ENCODE measurements at places on chromosomes 12 and 14. TPM values are rescaled to one million over a fixed set of nuclear protein-coding genes. Genes with fewer than 3 reads are reported as not detected.

DNA sequence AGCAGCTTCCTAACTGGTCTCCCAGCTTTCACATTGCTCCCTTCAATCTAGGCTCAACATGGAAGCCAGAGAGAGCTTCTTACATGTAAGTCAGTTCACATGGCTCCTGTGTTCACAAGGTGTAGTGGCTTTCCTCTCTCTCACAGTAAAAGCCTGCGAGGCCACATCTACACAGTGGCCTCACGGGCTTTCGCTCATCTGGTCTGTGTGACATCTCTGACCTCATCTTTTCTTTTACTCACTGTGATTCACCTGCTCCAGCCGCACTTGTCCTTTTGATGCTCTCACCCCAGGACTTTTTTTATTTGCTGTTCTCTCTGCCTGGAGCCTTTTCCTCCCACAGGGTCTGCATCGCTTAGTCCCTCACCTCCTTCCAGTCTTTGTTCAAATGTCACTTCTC is 122.1 kb downstream of the SLC5A8 start:
- no peak for DNase-seq

The KERA gene
- total RNA-seq, result not detected

- no peak for DNase-seq
Measured at GRCh38 chr12:114011711-114012110, 45.6 kb upstream of the RBM19 start.

The BTBD7 gene
- total RNA-seq, result 38.0 TPM

The TMEM119 gene
- 0.72 TPM for total RNA-seq

The CLEC2A gene
- total RNA-seq, result not detected

DNA sequence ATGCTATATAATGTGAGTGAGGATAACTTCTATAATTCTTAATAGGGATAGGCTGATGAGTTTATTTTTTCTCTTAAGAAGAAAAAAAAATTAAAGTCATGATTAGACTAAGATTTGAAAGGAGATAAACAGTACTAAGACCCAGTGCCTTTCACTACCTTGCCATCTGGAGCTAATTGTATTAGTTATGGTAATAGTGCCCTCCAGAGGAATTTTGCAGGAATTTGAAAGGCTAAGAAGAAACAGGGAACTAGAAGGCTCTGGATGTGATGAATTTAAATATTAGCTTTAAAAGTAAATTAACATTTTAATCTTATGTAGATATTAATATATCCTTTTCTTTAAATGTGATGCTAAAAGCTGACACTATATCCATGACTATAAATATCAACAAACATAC is 36.6 kb upstream of the PIK3C2G start:
- no peak for DNase-seq

The DHRS4L2 gene
- total RNA-seq, result 17.1 TPM

DNA sequence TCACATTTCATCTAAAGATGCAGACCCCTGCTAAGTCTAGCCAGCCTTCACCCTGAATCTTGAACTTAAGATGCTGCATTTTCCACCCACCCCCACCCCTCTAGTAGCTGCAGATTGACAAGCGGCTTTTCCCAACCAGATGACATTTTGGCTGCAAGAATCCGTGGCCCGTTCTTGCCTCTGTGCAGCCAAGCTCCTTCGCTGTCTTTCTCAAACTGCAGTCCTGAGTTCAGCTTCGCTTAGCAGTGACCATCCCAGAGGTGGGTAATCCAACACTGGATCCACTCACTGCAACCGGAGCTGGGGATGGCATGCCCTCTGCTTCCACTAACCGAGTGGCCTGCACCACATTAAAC is 765 bp upstream of the NFYB start:
- no peak for DNase-seq

DNA sequence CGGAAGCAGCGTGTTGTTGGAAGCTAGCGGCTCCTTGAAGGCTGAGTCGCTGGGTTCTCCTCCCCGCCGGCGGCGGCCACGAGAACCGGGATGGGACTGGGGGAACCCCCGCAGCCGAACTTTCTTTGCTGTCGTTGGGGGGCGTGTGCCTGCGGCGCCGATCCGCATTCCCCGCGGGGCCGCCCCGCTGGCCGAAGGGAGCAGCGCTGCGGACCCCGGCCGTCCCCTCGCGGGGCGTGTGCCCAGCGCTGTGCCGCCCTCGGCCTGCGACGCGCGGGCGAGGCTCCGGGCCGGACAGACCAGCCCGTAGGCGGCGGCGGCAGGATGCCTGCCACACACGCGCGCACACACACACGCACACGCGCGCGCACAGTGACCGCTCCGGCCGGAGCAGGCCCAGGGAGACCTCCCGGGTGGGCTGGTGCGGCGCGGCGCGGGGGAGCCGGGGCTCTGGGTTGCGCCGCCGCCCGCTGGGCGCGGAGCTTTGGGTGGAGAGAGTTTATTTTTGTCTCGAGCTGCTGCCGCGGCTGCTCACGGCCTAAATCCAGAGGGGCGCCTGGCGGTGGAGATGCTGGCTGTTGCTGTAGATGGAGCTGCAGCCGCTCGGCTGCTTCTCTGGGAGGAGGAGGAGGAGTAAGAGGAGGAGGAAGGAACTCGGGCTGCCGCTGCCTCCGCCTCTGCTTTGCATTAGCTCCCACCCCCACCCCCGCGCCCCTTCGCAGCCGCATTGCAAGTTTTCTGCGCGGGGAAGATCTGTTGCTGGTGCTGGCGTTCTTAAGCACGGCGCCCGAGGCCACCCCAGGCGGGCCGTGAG is at the start of gene SAMD4A:
Gene SAMD4A, plus strand, starts transcription at position 719 of the 814 bp plus-strand sequence. CDS start 789 bp downstream, outside the sequence.
- DNase-seq, result peak; percentile 53

- no peak for DNase-seq
Measured at GRCh38 chr14:55120571-55121495, 8.2 kb upstream of the LGALS3 start.

DNA sequence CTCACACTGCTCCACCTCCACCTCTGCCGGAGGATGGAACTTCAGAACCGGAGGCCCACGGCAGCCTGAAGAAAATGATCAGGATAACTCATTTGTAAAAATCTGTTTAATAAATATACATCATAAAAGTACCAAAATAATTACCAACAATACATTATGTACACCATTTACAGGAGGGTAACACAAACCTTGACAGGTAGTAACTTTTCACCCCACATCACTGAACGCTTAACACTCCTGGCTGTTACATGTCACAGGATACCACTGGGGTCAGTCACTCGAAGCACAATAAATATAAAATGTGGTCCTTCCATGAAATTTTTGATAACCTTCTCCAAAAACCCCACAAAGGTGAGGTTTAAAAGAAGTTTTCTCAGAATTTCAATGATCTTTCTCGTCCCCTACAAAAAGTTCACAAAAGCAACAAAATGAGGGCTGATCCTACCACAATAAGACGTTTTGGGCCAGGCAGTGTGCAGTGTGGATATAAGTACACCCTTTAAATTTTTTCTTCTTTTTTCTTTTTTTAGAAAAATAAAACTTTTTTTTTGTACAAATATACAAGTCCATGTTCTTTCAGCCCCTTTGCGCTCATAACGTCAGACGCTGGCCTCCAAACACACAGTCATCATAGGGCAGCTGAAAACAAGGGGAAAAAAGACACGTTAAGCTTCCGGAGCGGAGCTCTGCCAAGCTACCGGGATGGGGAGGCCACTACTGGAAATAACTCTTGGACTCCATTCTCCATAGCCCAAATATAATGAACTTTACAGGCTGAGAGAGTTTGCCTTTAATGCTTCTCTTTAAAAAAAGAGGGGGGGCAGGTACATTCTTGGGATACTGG is 2.9 kb downstream of the NFKBIA start:
- no peak for DNase-seq

- no peak for DNase-seq
Measured at GRCh38 chr12:13177373-13177772, 19.2 kb upstream of the EMP1 start.

- no peak for DNase-seq
Measured at GRCh38 chr14:30223966-30224365, 296.3 kb upstream of the PRKD1 start.

The BICD1 gene
- 49.5 TPM for total RNA-seq

DNA sequence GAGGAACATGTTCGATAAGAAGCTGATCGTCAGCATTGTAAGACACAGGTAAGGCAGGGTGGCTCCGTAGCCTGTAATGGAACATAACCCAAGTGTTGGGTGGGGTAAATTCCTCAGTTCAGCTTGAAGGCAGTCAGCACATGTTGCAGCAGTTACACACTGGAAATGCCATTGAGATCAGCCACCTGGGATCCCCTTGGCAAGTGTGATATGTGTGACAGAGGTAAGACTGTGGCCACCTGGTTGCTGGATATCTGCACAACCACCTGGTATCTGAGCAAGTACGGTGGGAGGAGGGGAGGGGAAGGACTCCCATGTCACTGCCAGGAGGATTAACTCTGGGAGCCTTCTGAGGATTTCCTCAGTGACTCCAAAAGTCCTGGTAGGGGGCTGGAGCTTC is 158.0 kb upstream of the CAND1 start:
- DNase-seq, result no peak
